ENCODE measurements at places on chromosomes 11 and 22.

GRCh38 chr22:23066200-23067022, 3.9 kb upstream of the GNAZ start:
- no peak for DNase-seq

- no peak for DNase-seq
Observed at GRCh38 chr11:110077831-110078325, 15.3 kb upstream of the ZC3H12C start.

DNA sequence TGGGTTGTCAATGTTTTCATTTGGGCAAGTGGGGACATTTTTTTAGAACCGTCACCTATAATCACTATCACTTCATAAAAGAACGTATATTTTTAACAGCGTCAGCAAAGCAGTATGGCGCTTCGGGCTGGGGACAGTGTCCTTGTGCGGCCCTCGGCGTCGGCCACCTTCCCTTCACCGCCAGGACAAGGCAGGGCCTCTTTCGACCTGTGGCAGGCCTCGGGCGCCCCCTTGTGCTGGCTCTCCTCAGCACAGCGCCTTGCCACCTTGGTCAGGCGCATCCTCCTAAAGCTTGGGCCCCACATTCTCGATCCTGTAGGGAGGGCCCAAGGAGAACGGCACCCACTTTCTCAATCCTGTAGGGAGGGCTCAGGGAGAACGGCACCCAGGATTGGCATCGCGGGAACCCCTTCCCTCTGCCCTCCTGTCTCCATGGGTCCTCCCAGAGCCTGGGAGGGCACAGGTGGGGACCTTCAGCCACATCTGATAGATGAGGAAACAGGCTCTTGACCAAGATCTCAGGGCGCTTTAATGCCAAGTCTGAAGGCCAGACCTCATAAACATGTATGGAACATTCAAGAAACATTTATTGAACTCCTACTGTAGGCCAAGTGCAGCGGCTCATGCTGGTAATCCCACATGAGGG, 11.5 kb upstream of the FADD start:
- peak; percentile 47 for DNase-seq

GRCh38 chr11:46247090-46247489, 30.4 kb upstream of the CREB3L1 start:
- no peak for DNase-seq

- DNase-seq, result no peak
Observed at GRCh38 chr11:32425761-32426160, 9.6 kb downstream of the WT1 start.

DNA sequence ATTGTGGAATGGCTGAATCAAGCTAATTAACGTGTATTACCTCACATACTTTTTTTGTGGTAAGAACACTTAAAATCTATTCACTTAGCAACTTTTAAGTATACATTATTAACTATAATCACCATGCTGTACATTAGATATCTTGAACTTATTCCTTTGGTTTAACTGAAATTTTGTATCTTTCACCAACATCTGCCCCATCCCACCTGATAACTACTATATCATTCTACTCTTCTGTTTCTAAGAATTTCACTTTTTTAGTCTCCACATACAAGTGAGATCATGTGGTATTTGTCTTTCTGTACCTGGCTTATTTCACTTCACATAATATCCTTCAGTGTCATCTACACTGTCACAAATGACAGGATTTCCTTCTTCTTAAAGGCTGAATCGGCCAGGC, 17.1 kb upstream of the VWA5A start:
- DNase-seq, result no peak

GRCh38 chr11:82494988-82495432, 238.7 kb downstream of the FAM181B start:
- DNase-seq, result no peak

DNA sequence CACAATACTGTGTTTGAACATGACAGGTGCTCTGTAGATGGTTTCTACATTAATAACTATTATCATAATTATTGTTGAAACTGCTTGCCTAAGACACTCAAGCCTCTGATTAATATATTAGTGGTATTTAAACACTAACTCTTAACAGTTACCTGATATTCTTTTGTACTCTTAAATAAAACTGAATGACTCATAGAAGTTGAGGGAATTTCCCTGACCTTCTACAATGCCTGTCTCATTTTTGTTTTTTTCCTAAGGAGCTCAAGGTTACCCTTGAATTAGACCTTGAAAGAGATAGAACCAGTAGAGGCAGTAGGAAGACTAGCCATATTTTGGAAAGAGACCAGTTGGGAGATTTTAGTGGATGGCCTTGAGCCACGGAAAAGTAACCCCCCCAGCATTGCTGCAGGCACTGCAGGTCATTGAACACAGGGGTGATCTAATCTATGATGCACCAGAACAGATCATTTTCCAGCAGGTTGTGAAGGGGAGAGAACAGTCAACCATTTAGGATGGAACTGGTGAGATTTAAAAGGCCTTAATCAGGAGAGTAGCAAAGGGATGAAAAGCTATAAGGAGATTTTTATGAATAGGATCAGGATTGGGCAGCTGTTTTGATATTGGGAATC, 148.3 kb downstream of the PGR start:
- DNase-seq, result no peak

DNA sequence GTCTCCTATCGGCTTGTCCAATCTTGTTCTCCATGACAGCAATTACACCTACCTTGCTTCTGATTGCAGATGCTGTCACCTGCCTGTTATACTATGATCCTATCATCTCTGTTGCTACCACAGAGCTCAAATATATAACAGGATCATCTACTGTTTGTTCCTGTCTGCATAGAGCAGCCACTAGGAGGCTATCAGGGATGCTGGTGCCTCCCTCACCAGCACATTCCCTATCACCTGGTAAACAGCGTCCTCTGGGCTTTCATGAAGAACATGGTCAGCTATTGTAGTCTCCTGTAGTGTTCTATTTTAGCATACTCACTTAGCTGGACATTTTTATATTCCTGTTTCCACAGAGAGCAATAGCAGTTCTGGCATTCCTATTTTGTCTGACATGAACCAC, 87.8 kb upstream of the FAT3 start:
- DNase-seq, result no peak

GRCh38 chr11:91778758-91779157, 445.9 kb upstream of the FAT3 start:
- DNase-seq, result no peak

- DNase-seq, result no peak
Observed at GRCh38 chr11:64876229-64876750, 2.1 kb downstream of the EHD1 start.

DNA sequence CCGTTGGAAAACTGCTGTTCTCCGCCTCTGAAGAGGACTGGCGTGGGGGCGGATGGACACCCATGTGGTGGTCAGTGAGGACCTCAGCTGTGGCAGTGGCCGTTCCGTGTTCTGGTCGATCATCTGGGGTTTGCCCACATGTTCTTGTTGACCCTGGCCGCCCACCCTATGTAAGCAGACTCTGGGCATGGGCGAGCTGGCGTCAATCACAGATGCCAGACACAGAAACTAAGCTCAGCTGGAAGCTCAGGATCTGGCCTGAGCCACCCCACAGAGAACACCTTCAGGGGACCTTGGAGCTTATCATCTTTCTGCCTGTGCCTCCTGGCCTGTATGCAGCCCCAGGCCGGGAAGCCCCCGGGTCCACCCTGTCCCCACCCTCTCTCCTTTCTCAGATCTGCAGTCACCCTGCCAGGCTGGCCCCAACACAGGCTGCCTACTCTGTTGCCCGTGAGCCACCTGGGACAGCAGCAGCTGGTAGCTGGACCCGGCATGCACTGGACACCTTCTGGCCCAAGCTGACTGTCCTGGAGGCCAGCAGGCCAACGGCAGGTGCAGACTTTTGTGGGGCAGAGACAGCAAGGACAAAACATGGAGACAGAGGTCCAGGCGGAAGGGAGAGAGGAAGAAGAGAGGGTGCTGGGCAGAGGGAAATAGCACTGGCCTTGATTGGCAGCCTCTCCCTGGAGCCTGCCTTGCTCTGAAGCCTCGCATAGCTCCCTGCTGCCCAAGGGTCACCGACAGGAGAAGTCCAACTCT, 91.5 kb downstream of the PHF21B start:
- DNase-seq, result no peak

GRCh38 chr22:28601915-28602314, 77.7 kb downstream of the TTC28 start:
- no peak for DNase-seq

- DNase-seq, result no peak
Observed at GRCh38 chr22:36965696-36966095, 52.3 kb downstream of the CSF2RB start.

DNA sequence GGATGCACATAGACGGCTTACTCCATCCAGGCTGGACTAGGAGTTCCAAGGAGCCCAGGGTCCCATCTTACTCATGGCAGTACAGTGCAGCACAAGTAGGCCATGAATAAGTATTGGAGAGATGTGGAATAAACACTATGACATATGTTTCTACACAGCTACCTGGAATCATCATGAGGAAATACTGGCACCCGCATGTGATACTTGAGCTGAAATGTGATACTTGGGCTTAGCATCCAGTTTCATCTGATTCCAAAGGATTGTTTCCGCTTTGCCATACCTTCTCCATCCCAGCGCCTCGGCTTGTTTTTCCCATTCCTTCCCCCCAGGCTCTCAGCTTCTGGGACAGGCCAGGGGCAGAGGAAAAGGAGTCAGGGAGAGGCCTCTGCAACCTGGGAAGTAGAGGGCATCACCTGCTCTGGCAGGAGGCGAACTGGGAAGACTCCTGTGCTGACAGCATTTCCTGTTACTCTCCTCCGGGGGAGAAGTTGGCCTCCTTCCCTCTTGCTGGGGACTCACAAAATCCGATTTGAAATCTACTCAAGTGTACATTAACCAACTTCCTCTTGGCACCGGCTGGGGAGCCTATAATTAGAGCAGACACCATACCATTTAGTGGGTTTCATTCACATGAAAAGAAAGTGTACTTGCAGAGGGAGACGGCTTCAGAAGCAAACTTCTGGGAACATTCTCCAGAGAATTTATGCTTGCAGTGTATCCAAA, 187.8 kb downstream of the MIAT start:
- DNase-seq, result no peak

GRCh38 chr22:45871721-45872120, 105.2 kb downstream of the WNT7B start:
- DNase-seq, result no peak

GRCh38 chr11:16126362-16126761, 230.0 kb downstream of the SOX6 start:
- no peak for DNase-seq

GRCh38 chr22:34113381-34113780, 193.1 kb upstream of the LARGE1 start:
- no peak for DNase-seq

- DNase-seq, result no peak
Observed at GRCh38 chr11:17638311-17638710, 81.1 kb upstream of the MYOD1 start.

DNA sequence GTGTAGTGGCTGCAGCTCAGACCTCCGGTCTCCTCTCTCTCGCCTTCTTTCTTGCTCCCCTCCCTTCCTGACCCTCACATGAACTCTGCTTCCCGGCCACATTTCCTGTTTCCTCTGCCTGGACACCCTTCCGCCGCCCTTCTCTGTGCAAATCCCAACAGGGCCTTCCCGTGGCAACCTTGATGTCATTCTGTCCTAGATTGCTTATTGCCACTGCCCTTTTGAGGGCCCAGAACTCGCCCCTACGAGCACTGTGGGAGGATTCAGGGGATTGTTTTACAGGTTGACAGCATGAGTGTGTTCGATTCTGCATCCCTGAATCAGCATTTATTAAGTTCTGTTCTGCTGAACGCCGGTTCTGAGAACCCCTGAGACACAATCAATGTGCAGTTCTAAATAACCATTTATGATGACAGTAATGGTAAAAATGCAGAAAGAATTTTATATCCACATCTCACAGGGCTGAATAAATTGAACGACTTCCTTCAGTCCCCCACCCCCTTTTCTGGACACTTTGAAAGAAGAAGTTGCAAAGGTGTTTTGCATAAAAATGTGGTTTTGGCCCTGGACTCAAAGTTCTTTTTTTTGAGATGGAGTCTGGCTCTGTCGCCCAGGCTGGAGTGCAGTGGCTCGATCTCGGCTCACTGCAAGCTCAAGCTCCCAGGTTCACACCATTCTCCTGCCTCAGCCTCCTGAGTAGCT, 6.4 kb downstream of the BATF2 start:
- no peak for DNase-seq

GRCh38 chr11:106925245-106925644, 93.0 kb downstream of the GUCY1A2 start:
- DNase-seq, result no peak

DNA sequence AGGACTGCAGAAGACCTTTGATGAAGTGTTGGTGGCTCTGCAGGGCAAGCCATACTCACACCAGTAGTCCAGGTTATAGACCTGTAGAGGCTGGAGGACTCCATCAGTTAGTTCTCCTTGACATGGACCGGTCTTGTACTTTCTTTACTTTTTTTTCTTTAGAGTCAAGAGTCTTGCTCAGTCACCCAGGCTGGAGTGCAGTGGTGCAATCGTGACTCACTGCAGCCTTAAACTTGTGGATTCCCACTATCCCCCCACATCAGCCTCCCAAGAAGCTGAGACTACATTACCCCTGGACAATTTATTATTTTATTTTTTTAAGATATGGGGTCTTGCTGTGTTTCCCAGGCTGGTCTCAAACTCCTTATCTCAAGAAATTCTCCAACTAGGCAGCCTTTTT, 49.6 kb upstream of the E2F8 start:
- no peak for DNase-seq

DNA sequence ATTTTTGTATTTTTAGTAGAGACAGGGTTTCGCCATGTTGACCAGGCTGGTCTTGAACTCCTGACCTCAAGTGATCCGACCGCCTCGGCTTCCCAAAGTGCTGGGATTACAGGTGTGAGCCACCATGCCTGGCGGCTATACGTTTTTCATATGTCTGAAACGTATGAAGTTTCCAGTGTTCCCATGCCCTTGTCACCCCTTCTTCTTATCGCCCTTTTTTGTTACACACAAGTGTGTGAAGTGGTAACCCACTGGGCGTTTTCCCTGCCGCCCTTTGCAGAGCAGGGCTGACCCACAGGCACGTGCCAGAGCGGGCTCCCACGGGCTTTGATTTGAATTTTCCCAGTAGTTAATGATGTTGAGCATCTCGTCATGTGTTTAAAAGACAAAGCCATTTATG, 17.0 kb downstream of the PIM3 start:
- no peak for DNase-seq

DNA sequence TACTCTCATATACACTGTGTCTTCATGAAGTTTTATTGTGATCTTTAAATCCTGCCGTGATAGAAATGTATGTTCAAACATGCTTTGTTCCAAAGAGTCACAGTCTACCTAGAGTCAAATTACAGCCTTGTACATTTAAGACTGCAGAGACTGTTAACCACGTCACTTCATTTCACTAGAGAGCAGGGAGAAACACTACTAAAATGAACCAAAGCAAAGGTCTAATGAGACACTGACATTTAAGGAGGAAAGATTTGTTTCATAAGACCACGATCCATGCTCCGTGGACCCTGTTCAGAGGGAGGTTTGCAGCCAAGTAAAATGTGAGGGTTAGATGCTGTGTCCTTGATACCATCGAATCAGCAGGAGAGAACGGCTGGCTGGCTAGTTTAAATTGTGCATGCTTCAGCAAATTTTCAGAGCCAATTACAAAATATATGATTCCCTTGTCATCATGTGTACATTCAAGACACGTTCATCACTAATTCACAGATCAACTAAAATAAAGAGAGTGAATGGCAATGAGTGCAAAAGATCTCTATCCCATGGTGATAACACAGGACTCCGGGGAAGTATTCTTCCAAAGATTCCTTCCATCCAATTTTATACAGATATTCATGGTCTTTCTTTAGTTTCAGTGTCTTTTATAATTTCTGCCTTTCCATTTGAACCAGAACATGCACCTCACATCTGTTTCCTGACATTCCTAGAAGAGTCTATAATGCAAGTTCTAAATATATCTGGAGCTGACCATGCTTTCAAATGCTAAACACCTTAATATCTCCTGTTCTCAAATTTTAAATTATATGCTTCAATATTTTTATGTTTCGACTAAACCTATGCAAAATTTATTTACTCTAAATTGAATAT, 960.9 kb upstream of the FAT3 start:
- no peak for DNase-seq
